ENCODE measurements at places on chromosomes 11 and 22.
A peak's percentile ranks its signal among the peaks of the same experiment; 100 is the strongest.

- peak; percentile 90 for DNase-seq
Observed at GRCh38 chr11:819943-820649, 1.4 kb downstream of the PNPLA2 start.

GRCh38 chr11:59473015-59473414 lies at the start of gene OR4D10:
TSS of gene OR4D10 (plus strand) at chr11:59473315. CDS start at chr11:59477430, 4,115 bp downstream.
- no peak for DNase-seq

GRCh38 chr11:67665541-67666302 lies 8.7 kb downstream of the ALDH3B2 start:
- DNase-seq: no peak

DNA sequence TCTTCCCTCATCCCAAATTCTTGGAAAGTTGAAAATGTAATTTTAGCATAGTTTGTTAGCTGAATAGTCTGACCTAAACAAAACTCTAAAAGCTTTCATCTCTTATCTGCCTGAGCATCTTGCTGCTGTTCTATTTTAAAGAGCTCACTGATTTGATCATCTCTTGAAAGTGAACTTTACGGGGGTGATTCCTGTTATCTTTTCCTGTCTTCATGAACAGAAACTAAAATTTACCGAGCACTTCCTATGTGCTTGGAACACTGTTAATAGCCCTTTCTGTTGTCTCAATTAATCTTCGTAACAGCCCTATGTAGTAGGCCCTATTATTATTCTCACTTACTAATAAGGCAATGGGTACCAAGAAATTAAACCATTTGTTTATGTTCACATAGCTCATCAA lies 12.3 kb downstream of the AMOTL1 start:
- DNase-seq: no peak

All from activated T-cell treated with anti-CD3 and anti-CD28 coated beads, Interleukin-2, amount 50 U/mL, for 24 hours (primary cell).